Urothelium cell line (cell line): ENCODE measurements at places on chromosomes 6 and 20.

DNA sequence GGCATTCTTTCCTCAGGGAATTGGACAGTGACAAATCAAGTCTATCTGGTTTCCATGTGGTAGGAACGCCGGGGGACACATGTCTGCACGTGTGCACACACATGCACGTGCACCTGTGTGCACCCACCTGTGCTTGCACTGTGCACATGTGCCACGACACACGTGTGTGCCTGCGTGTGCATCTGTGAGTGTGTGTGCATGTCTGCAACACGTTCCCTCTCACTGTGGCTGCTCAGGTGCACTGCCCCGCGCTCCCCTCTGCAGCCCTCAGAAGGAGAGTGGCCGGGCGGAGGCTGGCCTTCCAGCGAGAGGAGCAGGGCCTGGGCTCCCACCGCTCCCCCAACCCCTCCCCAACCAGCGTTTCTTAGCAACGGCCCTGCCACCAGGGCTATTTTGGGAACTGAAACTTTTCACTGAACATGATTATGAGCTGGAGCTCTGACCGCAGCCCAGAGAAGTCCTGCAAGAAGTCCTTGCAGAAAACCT lies 147.8 kb downstream of the PHACTR3 start:
- no peak for DNase-seq

- DNase-seq, result no peak
Observed at GRCh38 chr20:50305636-50306477, 115.2 kb downstream of the CEBPB start.

GRCh38 chr6:166050559-166050958 lies 117.1 kb downstream of the TBXT start:
- no peak for DNase-seq

DNA sequence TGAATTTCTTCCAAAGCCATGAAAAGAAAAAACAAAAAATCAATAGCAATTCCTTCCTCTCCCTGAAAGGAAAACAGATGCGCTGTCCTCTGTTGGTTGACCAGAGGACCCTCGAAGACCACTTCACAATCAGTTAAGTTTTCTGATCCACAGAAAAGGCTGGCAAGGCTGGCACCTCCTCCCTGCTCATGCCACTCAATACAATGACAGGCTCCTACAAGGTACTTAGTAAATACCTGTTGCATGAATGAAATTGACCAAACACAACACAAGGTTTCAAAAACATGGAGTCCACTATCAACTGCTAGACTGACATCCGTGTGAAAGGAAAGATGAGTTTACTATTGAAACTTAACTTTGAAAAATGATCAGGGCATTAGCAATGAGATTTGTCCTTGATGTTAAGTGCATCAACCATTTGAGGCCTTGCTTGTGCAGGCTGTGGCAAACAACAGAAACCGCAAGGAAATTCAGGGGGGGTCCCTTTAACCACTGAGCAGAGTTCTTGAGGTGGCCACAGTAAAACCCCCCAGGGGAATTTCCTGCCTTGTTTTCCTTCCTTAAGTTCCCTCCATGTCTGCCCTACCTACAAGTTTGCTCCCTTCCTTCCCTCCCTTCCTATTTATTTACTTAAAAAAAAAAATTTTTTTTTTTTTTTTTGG lies 27.9 kb upstream of the RTF2 start:
- no peak for DNase-seq

- no peak for DNase-seq
Observed at GRCh38 chr20:34337982-34338726, 24.9 kb upstream of the ITCH start.

- DNase-seq, result peak; percentile 9
Observed at GRCh38 chr6:92201618-92202017, 1217.7 kb downstream of the EPHA7 start.

DNA sequence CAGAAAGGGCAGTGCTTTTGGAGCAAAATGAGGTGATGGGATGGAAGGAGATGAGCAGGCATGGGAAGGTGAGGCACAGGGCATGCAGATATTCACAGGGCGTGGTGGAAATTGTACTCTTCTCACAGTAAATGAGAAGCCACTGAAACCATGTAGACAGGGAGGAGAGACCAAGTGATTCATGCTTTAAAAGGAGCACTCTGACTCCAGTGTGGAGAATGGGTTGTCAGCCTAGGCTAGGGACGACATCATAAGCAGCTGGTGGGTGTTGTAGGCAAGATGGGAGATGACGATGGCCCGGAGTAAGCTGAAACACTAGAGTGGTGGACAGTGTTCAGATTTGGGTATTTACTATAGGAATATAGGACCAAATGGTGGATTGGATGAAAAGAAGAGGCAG lies 18.4 kb downstream of the PDE7B start:
- no peak for DNase-seq

GRCh38 chr20:51661609-51662178 lies 106.5 kb downstream of the ATP9A start:
- DNase-seq, result peak; percentile 88

- peak; percentile 64 for DNase-seq
Observed at GRCh38 chr6:35185302-35185681, 28.5 kb upstream of the SCUBE3 start.

GRCh38 chr6:45540375-45540920 lies 162.7 kb upstream of the SUPT3H start:
- DNase-seq, result no peak

DNA sequence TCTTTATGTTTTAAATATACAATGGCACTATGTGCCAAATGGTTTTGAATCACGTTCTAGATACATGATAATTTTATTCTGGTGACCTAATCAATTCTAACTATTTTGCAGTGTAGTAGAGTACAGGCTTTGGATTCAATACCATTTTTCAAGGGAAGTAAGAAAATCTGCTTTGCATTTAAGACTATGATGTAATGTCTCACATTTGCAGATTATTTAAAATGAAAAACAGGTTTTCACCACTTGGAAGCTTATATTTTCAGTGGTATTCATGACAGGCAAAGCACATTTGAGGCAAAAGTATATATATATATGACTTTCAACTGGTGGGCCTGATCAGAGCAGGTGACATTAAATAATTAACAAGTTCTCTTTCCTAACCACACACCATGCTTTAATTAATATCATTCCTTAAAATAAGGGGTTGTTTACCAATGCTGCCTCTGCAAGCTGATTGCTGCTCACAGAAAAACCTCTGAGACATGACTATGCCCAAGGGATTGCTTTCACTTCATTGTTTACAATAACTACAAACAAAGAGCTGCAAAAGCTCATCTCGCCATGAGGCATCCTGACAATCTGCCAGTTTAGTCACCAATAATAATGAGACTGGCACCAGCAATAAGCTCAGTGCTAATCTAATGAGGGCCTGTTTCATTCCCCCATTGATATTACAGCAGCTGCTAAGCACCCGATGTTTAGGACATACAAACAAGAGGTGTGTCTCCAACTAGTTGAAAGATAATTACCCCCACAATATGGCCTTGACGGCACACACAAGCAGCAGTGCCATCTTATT lies 1176.0 kb upstream of the GJE1 start:
- DNase-seq, result no peak

- no peak for DNase-seq
Observed at GRCh38 chr6:33683576-33684427, 27.7 kb downstream of the UQCC2 start.

GRCh38 chr20:969868-970267 lies 32.2 kb downstream of the RSPO4 start:
- DNase-seq, result no peak

DNA sequence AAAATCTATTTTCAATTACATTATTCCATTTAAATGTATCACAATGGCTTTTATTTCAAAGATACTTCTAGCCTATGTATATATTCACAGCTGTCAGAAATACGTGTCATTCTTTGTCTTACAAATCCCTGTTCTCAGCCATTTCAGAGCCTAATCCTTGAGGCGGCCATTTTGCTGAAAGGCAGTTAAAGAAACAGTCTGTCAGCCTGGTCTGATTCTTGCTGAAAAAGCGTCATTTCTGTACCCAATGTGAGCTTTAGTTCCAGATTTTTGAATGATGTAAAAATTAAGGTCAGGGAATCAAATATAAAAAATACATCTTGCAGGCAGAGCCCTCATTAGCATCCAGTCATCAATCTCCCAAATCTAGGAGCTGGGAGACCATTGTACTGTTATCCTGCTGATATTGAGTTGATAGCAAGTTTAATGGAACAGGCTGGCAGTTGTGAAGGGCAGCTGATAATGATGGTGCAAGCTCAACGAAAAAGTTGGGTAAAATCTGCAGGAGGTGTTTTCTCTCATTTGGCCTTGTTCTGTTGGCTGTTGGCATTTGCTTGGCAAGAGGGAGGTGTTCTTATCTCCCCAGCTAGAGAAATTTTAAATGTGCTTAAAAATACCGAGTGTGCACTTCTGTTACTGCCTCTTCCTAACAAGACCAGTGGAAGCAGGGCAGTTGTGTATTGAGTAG lies 314.8 kb downstream of the SOX4 start:
- DNase-seq, result no peak

DNA sequence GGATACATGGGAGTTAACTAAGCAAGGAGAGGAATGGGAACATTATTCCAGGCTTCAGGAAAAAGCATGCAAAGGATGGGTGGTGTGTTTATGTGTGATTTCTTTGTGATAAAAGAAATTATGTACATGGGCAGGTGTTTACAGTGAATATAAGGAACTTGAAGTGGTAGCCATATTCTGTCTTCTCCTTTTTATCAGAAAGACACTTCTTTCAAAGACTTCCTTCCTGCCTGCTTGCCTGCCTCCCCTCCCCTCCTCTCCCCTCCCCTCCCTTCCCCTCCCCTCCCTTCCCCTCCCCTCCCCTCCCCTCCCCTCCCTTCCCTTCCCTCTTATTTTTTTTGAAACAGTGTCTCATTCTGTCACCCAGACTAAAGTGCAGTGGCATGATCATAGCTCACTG lies 14.4 kb downstream of the CYB5R4 start:
- DNase-seq, result no peak

DNA sequence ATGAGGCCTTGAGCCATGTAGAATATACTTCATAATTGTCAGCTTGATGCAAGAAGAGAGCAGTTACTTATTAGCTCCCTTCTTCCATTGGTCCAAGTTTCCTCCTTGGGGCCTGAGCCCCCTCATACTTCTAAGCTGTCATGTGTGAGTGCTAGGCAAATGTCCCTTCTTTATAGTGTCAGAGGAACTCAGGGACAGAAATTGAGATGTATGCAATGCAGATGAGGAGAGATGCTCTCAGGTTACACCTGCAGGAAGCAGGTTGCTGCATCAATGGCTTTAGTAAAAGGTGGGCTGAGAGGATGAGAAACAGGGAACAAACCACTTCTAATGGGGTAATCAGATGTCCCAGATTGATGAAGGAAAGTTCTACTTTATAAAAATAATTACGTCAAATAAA lies 6.7 kb upstream of the PDSS2 start:
- no peak for DNase-seq

DNA sequence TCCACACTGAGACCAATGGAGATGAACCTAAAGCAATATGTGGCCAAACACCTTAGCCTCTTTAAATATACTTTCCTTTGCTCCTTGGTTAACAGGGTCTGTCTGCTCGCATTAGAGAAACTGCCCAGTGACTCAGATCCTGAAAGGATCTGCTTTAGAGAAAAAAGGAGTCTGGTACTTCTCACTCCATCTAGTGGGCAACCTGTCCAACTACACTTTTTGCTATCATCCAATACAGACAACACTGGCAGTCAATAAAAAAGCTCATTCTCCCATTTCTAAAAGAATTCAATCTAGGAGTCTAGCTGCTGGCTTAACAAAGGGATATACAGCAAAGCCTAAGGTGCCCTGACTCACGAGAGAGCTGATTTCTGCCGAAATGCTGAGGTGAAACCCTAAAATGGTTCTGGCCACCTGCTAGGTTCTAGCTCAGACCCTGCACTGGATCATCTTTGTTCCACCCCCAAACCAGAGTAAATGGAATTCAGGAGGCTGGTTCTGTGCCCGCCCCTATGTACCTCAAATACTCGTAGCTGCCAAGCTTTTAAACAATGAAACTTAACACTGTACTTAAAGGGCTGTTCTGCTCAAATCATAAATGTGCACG lies 11.5 kb downstream of the GNL1 start:
- peak; percentile 67 for DNase-seq

GRCh38 chr6:109013656-109014305 lies 80.9 kb downstream of the SESN1 start:
- DNase-seq, result no peak

GRCh38 chr6:13560651-13561044 lies 13.8 kb upstream of the SIRT5 start:
- no peak for DNase-seq
